ENCODE measurements at places on chromosomes 7 and 10. TPM values are rescaled to one million over a fixed set of nuclear protein-coding genes. Genes with fewer than 3 reads are reported as not detected.

DNA sequence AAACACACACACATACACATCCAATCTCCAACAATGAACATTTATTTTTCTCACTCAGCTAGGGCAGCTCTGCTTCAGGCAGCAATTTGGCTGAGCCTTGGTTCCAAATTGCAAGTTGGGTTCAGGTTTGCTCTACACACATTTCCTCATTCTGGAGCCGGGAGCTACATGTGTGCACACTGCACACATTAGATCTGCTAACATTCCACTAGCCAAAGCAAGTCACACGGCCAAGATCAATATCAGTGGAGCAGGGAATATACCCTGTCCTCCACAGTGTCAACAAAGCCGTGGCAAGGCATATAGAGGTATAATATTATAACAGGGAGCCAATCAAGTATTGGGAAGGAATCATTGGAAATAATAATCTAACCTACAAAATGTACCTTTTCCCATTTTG is 57.5 kb upstream of the PPP1R3C start:
- no peak for DNase-seq

GRCh38 chr10:14192746-14193145 is 138.0 kb downstream of the FRMD4A start:
- no peak for DNase-seq

GRCh38 chr10:123068087-123068853 is 59.5 kb downstream of the ACADSB start:
- no peak for DNase-seq

Gene KDM7A
- total RNA-seq = 24.9 TPM

Gene PAX4
- not detected for total RNA-seq

Gene MMP21
- 0.16 TPM for total RNA-seq

GRCh38 chr10:19580691-19581090 is 235.5 kb upstream of the PLXDC2 start:
- DNase-seq = no peak

DNA sequence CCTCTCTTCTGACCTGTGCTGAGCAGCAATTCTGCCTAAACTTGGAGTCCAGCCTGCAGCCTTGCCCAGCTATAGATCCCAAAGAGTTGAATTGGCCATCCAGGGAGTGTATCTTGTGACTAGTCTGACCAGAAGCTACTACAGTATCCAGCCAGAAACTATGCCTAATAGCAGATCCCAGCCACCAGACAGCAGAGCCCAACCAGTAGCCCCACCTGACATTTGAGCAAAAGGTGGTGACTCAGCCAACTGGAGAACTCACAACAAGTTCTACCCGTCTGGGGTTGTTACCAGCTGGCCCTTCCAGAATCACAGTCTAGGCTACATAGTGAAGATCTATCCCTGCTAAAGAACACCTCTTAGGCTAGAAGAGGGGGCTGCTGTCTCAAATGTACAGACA is 315.0 kb downstream of the CRPPA start:
- DNase-seq = no peak

DNA sequence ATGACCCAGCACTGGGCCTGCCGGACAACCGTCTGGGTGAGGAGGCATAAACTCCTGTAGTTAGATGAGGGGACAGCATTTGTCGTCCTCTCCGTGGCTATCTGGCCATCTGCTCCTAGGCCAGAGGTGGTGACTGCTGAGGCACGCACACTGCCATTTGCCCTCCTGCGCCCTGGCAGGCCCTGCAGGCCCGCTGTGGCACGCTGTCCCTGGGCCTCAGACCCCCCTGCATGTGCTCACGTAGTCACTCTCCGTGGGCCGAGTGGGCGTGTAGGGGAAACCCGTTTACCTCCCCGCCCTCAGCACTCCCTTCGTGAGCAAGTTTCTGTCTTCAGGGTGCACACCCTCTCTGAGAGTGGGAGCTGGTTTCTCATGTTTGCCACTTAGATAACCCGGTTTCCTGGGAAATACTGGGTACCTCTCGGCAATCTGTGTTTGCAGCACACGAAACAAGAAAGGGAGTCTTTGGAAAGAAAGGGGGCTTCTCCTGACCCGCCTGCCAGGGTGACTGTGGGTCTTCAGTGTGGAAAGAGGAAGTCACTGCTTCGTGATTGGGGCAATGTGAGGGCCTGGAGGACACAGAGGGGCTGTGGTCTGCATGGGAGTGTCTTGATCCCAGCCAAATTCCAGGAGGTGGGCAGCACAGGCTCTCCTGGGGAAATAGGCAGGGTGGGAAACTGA is 10.8 kb downstream of the ADAMTS14 start:
- DNase-seq = no peak

Gene LIPM
- total RNA-seq = not detected

Gene CLDN3
- not detected for total RNA-seq

Gene HOXA13
- not detected for total RNA-seq

GRCh38 chr7:16841681-16842080 is 36.9 kb upstream of the AGR2 start:
- no peak for DNase-seq

Gene BCAP29
- total RNA-seq = 139 TPM

DNA sequence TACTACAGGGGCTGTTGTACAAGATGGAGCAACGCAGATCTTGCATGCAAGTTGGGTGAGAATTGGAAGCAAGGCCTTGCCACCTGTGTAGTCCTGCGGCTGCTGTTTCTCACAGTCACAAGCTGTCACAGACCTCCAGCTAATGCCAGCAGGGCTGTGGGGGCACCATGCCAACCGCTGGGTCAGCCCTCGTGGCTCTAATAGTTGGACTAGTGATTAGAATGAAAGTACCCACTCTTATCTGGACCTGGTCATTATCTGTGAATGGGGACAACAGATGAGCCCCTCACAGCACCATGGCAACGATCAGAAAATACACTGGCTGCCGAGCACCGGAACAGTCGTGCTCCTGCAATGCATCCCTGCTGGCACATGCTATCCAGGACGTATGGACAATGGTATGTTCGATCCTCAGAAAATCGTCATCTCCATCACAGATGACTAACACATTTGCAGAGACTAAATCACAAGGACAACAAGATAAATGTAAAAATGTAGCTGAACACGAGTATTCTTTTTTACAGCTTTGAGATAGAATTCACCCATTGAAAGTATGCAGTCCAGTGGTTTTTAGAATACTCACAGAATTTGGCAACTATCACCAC is 80.4 kb upstream of the CALN1 start:
- no peak for DNase-seq

- no peak for DNase-seq
These were observed 594.6 kb downstream of the NXPH1 start for GRCh38 chr7:9028012-9028411.

Gene ACBD7
- total RNA-seq = not detected

Gene UTF1
- not detected for total RNA-seq

DNA sequence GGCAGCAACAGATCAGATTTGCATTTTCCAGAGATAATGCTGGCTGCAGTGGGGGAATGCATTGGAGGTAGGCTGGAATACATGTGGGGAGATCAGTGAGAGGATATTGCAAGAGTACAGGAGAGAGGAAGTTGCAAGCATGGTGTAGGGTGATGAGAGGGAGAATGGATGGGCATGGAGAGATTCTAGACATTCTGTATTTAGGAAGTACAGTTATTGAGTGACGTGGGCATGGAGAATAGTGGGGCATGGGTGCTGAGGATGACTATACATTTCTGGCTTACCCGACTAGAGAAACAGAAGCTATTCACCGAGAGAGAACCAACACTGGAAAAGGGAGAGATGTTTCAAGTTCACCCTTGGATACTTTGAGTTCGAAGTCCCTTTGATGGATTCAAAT is 116.9 kb upstream of the SVIL start:
- no peak for DNase-seq

DNA sequence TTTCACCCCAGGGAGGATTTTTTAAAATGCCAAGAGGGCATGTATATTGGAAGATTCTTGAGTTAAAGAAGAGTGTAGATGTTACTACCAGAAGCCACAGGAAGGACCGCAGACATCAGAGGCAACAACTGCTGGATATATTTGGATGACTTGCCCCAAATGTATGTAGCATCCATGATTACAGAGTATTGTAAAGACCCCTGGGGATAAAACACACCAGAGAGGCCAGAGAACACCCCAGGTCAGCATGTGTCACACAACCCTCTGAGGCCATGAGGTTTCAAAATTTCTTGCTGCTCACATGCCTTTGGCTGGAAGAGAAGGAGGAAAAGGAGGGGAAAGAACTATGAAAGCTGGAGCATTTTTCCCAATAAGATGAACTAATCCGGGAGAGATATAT is 108.0 kb upstream of the LSM8 start:
- no peak for DNase-seq

DNA sequence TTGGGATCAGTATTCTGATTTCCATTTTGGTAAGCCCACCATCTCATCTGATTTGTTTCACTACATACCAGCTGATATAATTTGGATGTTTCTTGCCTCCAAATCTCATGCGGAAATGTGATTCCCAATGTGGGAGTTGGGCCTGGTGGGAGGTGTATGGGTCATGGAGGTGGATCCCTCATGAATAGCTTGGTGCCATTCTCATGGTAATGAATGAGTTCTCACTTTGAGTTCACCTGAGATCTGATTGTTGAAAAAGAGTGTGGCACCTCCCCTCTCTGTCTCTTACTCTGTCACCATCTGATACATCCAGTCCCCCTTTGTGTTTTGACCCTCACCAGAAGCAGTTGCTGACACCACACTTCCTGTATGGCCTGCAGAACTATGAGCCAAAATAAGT is 347.3 kb downstream of the ARL4A start:
- no peak for DNase-seq
